ENCODE measurements at places on chromosomes 5 and 9.

DNA sequence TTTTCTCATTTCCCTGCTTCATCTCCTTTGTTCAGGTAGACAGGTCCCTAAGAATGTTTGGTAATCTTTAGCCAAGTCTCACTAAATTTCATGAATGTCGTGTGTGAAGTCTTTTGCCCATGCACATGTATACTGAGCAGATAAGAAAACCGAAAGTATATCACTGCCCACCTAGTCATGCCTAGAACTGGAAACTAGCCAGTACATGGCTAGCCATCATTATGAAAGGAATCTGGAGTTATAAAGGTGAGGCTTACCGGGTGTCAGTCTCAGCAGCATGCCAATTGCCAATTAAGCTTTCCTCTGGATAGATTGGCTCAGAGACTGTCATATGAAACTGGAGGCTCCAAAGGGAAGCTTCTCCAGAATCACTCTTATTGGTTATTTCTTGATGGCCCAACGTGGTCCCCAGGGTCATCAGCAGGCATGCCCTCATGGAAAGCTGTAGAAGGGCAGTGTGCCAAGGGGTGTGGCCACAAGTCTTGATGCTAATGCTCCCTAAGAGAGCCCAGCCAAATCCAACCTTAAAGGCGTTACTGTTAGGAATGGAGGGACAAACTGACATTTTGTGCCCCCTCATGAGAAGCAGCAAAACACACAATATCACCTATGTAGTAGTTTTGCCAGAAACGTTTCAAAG, 307.3 kb upstream of the PIK3R1 start:
- no peak for DNase-seq

- DNase-seq: no peak
These were observed 35.8 kb downstream of the ZCCHC7 start for GRCh38 chr9:37156205-37156604.

DNA sequence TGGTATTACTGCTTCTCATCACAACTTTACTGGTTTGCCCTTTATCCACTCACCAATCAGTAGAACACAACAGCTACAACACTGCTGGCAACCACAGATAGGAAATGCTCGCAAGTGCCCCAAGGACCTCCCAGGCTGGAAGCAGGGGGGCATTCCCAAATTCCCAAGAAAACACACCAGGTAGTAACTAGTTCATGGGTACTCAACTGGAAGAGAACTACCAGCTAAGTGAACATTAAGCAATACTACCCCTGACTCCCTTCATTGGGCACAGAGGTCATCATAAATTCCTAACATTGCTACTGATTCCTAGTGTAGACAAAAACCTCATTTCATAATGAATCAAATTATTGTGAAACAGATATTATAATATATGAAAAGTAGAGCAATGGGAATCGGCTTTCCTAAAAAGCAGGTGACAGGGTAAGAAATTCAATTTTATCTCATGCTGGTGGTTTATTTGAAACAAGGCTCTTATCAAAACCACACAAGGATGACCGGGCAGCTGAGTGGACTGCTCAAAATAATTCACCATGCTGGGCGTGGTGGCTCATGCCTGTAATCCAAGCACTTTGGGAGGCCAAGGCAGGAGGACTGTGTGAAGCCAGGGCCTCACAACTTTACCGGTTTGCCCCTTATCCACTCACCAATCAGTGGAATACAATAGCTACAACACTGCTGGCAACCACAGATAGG, 81.6 kb downstream of the TLE1 start:
- no peak for DNase-seq

- DNase-seq: no peak
These were observed 164.1 kb upstream of the ZNF618 start for GRCh38 chr9:113712053-113712452.

GRCh38 chr5:141186897-141187512, at the start of gene PCDHB9:
TSS of gene PCDHB9 (plus strand) at chr5:141187161. CDS start at chr5:141187319, 158 bp downstream.
- no peak for DNase-seq

- no peak for DNase-seq
These were observed 77.1 kb upstream of the CNTLN start for GRCh38 chr9:17057729-17058128.

GRCh38 chr9:68730570-68731235, 25.7 kb downstream of the PIP5K1B start:
- DNase-seq: no peak

DNA sequence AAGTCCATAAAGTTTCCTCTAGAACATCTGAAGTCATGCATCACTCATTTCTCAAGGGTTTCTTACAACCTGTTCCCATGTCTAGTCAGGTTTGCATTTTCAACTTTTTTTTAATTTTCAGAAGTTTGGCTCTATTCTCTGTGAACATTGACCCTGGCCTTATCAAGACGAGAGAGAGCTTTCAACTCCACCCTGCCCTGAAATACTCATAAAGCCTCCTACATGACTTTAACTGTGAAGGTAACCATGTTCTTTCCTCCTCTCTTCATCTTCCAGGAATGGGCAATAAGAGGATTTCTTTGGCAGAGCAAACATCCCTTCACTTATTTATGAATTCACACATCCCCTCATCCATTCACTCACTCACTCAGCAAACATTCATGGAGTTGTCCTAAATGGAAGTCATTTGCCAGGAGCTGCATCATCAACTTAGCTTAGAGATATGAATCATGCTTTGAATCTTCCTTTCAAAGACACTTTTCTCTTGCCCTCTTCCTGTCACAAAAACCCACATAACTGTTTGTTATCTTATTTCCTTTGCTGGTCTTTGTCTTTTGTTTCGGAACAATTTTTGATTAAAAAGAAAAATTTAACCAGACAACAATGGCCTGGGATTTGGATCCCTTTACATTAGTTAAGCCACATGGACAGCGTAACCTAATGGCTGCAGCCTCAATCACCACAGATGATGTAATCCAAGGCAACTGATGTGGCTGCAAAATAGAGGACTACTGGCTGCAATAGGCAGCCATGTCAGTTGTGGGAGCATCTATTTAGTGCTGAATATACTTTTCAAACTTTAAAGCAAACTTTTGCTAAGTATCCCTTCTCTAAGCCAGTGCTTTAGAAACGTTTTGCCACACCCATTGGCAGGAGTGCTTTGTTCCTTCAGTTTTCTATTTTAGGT, 43.0 kb upstream of the GNAQ start:
- DNase-seq: no peak

- no peak for DNase-seq
These were observed 128.1 kb downstream of the FBXO38 start for GRCh38 chr5:148511810-148512347.

- DNase-seq: no peak
These were observed 655 bp downstream of the MARVELD2 start for GRCh38 chr5:69415584-69415958.

DNA sequence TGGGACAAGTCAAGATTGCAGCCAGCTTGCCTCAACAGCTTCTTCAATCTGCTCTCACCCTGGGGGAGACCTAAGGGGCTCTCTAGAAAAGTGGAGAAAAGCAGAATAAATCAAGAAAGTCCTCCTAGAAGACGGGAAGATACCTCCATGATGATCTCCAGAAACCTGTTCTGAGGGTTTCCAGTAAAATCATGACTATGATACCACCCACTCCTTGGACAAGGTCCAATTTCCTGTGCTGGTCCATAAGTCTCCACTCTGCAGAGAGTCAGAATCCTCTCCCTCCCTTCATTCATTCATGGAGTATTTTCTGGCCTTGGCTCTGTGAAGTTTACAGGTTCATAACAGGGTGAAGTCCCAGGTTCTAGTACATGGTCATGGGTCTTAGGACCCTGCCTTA, 168.6 kb downstream of the SLC12A2 start:
- DNase-seq: no peak

GRCh38 chr9:121301881-121302286, 33.9 kb downstream of the GSN start:
- DNase-seq: no peak

DNA sequence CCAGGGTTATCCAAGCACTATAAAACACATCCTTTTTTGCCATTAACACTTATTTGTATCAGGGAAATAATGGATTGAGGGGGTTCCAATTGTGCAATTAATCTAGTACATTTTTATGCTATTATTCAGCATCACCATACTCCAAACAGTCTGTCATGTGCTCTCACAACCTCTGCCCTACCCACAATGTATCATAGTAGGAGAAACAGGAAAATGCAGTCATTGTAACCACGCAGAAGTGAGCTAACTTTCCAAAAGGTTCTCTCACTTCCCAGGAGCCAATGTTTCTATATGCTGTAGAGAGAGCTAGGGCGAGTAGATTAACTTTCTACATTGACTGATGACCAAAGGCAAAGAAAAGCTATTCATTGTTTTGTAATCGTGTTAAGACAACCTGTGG, 29.8 kb downstream of the DAB2 start:
- DNase-seq: no peak

GRCh38 chr5:80757290-80757689, 102.5 kb upstream of the DHFR start:
- DNase-seq: no peak

- no peak for DNase-seq
These were observed 52.3 kb downstream of the POC5 start for GRCh38 chr5:75664979-75665378.

DNA sequence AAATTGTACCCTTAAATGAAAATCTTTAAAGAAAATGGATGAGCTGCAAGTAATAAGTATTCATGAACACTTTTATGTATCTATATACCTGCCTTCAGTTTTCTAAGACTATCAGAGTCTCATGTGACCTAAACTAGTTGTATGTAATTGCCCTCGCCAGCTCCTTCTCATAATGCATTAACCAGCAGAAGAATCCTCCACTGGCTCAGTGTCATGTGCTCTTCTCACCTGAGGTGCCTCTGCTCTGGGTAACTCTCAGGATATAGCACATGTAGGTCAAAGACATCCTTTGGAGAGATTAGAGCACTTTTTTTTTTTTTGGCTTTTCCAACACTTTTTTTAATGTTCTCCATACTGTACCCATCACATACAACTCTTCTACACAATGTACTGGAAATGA, 183.7 kb upstream of the GNA14 start:
- DNase-seq: no peak

GRCh38 chr5:139262059-139262741, 31.3 kb upstream of the MATR3 start:
- DNase-seq: no peak

DNA sequence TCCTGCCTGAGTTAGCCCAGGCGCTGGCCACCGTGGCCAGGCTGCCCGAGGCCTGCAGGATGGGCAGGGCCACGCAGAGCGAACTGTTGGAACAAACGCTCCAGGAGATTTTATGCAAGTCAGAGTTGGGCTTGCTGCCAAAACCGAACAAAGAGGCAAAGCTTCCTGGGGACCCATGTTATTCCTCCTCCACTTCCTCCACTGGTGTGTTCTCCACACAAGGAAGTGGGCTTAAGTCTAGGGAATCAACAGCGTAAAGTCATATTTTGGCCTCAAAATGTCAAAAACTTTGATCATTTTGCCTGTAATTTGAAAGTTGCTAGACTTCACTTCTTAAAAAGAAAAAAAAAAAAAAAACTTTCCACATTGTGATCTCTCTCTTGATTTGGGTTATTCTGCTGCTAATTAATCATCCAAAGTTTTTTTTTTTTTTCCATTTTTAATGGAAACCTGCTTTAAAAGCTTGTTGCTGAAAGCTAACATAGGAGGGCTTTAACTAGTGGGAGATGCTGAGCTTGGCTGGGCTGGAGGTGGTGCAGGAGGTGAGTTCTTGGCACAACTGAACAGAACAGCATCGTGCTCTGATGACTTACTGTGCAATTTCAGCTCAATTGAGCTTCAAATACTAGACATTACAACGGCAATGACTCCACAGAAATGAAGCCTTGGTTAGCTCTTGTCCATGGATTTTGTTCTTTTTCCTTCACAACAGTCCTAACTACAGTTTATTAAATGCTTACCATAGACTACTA, 73.0 kb downstream of the PTPDC1 start:
- DNase-seq: no peak

DNA sequence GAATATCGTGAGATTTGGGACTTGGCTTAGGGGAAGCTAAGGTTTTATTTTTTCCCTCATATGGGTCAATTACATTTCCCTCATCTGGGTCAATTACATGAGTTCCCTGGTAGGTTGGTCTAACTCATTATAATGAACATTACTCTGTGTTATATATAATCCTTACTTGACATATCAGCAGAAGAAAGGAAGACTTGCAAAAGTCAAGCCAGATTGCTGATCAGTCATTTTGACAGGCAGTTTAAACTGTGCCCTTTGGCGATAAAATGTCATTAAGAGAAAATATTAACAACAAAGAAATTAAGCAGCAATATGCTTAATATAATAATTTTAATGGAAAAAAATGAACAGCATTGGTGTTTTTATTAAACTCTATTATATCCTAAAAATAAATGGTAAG, 23.1 kb upstream of the TRPM3 start:
- DNase-seq: no peak
